ENCODE measurements at places on chromosomes 3 and 15. TPM values are rescaled to one million over a fixed set of nuclear protein-coding genes. Genes with fewer than 3 reads are reported as not detected.

DNA sequence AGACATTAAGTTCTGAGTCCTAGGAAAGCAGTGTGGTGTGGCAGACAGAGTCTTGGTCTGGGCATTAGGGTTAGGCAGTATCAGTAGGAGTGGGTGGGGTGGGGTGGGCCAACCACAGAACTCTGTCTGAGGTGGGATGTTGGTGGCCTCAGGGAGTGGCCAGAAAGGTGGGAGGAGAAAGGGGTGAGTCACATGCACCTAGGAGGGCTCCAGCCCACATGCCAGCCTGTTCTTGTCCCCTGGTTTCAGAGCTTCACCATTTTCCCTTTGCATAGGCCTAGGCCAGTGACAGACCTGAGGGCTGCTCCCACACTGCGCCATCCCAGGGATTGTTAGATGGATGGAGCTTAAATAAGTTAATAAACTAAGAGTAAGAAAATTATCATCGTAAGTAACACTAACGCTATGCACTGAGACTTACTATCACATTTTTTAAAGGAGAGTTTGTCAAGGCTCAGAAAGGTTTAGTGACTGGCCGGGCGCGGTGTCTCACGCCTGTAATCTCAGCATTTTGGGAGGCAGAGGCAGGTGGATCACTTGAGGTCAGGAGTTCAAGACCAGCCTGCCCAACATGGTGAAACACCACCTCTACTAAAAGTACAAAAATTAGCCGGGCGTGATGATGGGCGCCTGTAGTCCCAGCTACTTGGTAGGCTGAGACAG lies 33.8 kb downstream of the DNASE1L3 start:
- no peak for DNase-seq

DNA sequence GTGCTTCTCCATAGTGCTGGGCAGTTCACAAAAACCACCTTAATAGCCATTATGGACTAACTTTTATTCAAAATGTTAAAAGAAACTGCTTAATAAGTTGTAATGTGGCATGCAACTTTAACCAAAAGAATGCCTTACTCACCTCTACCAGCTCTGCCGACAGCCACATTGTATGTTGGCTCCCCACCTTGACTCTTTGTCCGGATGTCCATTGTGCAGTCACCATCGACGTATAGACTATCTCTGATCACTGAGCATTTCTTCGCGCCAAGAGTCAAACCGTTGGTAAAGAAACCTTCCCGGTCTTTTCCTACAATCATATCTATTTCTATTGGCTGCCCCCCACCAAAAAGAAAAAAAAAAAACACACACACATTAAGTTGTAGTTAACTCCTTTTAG lies 2.5 kb downstream of the PFN2 start:
- DNase-seq: peak; percentile 85

GRCh38 chr3:134471521-134472193 lies 14.1 kb downstream of the ANAPC13 start:
- peak; percentile 52 for DNase-seq

DNA sequence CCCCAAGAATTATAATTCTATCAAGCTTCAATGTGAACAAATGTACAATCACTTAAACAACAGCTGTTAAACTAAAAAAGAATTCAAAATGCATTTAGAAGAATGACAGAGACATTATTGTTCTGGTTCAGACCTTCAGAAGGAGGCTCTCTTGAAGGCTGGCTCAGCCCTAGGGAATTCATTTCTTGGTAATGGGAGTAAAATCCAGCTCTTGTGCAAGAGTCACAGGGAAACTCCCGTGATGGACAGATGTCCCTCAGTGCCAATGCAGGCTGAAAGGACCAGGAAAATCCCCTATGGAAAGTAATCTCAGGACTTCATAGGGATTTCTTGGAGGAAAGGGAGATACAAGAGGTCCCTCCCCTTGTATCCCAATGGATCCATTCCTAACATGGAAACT lies 149.9 kb upstream of the STT3B start:
- no peak for DNase-seq

DNA sequence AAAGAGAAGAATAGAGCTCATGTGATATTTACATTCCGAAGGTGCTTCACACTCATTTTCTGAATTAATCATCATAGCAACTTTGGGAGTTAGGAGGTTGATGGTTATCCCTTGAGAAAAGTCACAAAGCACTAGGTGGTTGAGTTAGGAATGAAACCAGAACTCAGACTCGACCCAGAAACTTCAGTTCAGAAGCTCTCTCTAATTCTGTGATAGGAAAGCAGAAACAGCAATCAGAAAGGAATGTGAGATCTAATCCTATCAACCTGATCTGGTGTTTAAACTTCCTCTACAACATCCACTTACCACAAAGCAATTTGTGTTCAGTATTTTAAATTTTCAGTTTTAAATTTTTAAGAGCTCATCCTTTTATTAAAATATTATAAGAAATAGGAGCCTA lies 211.2 kb downstream of the CNTN3 start:
- no peak for DNase-seq

Gene ADPRH
- total RNA-seq: 1.1 TPM
